Bone marrow (tissue), 2 donors: ENCODE measurements at places on chromosomes 13 and 19.

GRCh38 chr19:51364200-51365106 lies 1.7 kb downstream of the ETFB start:
- no peak for DNase-seq

DNA sequence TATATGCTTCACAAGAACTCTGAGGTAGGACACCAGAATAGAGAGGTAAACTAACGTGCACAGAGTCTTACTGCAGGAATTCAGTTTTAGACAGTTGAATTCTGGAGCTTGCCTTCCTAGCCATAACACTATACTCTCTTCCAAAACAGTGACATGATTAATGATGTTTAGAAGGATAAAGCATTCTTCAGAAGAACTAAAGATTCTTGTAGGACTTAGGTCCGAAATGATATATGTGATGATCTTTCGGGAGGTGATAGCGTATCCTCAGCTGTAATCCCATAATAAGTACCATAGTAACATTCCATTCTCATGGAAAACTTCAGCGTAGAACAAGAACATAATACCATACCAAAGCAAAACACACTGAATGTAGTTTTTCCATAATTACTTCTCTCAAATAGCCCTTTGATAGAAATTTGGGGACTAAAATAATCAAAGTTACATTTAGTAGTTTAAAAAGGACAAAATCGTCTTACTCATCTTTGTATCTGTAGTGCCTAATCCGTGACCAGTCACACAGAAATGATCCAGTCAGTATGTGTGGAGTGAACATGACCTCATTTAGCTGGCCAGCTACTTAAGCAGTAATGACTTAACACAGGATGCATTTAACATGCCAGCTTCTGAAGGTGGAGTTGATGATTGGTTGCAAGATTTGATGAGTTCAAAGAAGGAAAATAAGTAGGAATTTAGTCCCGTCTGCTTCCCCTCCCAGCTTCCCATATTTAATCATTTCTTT lies 38.4 kb downstream of the PIBF1 start:
- DNase-seq, result no peak

- DNase-seq, result no peak
These were observed 3.4 kb downstream of the TNPO2 start for GRCh38 chr19:12720296-12720695.

- DNase-seq, result no peak
These were observed 303.6 kb downstream of the GPC5 start for GRCh38 chr13:91701975-91702374.
